ENCODE measurements at places on chromosomes 7 and 10. TPM values are rescaled to one million over a fixed set of nuclear protein-coding genes. Genes with fewer than 3 reads are reported as not detected.
A peak's percentile ranks its signal among the peaks of the same experiment; 100 is the strongest.

GRCh38 chr10:11262494-11263345, 245.0 kb downstream of the CELF2 start:
- DNase-seq: no peak

Gene SKIDA1
- total RNA-seq: 1.1 TPM

- peak; percentile 45 for DNase-seq
These were observed 56.4 kb upstream of the GNAI1 start for GRCh38 chr7:80078159-80078731.

- DNase-seq: no peak
These were observed 82.0 kb downstream of the GRK5 start for GRCh38 chr10:119289227-119289920.

DNA sequence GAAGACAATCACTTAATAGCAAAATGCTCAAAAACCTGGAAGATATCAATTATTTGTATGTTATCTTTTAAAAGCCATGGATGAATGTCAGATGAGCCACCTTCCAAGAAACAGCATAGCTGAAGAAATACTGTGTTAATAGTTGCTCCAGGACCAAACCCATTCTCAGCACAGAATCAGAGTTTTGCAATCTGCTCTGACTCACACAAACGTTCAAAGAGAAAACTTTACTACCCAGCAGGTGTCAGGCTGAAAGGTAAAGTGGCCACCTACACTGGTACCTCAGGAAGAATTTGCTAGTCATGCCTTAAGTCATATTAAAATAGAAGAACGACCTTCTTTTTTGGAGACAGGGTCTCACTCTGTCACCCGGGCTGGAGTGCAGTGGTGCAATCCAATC, 526.5 kb downstream of the PARD3 start:
- DNase-seq: no peak

DNA sequence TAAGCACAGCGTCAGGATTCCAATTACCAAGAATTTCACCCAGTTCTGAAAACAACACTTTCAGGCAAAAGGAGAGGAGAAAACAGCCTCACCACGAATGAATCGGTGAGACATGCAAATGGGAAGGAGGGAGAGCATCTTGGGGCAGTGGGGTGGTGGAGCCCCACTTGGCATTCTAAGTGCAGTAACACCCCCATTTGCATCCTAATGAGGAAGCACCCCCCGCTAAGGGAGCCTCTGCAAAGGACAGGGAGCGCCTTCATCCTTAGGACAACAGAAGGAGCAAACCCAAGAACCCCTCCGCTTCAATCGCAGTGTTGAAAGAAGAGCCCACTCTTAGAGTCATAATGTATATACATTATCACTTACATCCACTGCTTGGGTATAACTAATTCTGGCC, 46.8 kb downstream of the NRAP start:
- DNase-seq: no peak

DNA sequence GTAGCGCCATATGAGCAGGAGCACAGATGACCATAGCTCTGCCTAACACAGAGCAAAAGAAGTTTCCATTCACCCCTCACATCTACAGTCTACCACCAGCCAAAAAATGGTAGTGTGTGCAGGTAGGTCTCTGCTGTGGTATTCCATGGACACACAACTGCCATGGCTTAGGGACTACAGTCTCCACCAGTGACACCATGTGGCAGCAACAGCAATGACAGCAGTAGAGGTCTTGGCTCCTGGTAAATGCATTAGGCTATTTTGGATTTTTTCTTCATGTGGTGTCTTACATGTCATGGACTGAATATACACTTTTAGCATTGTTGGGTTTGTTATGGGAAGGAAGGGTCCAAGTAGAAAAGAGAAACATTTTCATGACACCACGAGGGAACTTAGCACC, 70.1 kb upstream of the CABCOCO1 start:
- peak; percentile 34 for DNase-seq

DNA sequence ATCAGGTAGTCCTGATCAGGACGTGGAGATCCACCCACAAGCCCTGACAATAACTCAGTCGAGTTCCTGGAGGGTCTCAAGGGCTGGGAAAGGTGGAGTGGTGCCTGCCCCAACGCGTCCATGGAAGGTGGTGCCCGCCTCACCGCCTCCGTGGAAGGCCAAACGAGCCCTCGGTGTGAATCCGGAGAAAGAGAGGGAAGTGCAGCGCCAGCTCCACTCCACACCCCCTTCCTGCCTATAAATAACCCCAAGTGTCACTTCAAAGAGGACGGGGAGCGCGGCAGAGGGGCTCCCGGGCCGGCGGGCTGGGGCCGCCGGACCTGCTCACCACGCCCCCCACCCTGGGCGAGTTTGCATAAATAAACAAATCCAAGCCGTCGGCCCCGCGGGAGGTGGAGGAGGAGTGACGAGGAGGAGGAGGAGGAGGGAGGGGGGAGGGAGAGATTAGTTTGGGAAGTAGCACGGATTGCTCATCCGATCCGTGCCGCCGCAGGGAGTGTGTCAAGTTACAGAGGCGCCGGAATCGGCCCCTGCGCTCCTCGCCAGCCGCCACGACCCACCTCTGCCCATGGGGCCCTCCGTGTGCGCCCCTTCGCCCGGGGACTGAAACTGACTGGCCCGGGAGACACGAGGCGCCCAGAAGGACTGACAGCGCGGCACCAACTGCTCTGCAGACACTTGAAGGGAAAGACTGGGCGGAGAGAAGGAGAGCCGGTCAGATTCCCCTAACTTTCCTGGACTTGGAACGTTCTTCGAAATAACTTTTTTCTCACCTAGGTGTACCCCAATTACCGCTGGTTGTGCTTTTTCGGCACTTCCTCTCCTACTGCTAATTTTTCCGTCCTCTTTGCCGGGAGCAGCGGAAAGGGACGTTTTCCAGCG, at the start of gene COL13A1:
Gene COL13A1 (plus strand): TSS at position 473 of the 882 bp plus-strand sequence. CDS start 518 bp downstream, outside the sequence.
- DNase-seq: peak; percentile 40

- no peak for DNase-seq
These were observed 189.9 kb upstream of the ADO start for GRCh38 chr10:62614389-62615157.

DNA sequence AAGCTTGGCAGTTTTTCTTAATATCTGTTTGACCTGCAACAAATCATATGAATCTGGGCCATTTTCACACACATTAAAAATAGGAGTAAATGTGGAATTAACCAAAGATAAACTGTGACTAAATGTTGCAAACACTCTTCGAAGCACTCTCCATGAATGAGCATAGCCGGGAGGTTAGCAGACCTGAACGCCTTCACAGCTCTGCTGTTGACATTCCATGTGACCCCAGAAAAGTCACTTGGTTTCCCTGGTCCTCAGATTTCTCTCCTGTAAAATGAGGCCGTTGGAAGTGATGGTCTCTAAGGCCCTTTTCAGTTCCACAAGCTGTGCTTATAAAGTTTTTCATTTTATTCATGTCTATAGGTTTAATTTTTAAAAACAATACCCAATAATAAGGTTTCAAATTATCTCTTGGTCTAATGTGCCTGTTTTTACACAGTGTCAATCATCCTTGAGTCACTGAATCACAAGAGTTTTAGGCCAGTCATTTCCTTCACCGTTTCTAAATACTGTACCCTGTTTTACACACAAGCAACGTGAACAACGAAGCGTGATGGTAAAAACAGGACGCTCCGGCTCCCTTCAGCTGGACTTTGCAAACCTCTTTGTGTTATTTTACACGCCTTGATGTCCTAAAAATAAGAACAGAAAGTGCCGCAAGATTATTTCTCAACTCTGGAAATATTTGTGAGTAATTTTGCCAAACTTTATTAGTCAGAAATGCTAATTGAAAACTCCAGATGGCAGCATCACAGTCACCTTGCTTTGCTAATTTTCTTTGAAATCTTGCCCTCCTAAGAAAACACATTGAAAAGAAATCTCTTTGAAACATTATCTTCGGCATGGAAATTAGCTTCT, 38.6 kb upstream of the MET start:
- peak; percentile 48 for DNase-seq

Gene NAMPT
- 172 TPM for total RNA-seq

- DNase-seq: no peak
These were observed 99.8 kb downstream of the NKX6-2 start for GRCh38 chr10:132685921-132686680.

GRCh38 chr7:48337012-48337621, 165.9 kb downstream of the ABCA13 start:
- peak; percentile 2 for DNase-seq

- no peak for DNase-seq
These were observed 33.6 kb downstream of the SUFU start for GRCh38 chr10:102537367-102537766.

DNA sequence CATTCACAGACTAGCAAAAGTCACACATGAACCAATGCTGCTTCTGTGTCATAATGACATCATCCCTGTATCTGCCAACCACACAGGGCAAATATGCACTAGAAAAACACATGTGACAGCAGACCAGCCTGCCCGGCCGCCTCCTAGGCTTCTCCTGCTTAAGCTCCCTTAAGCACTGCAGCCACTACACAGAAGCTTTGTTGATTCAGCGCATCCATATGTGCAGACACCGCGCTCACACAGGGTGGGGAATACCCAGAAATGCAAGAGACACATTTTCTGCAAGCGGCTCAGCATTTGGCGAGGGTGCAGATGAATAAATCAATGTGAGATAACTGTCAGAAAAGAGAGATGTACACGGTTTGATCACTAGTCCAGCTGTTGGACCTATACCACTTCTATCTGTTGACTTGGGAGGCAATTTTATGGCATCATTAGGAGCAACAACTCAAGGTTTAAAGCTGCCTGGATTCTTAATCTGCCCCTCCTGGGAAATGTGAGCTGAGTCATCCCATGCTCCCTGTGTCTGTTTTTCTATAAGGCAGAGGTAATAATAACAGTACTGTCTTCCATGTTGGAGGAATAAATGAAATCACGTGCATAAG, 33.4 kb downstream of the CPXM2 start:
- no peak for DNase-seq

Gene ADCYAP1R1
- under 0.01 TPM for total RNA-seq

Gene PSTK
- 2.4 TPM for total RNA-seq

DNA sequence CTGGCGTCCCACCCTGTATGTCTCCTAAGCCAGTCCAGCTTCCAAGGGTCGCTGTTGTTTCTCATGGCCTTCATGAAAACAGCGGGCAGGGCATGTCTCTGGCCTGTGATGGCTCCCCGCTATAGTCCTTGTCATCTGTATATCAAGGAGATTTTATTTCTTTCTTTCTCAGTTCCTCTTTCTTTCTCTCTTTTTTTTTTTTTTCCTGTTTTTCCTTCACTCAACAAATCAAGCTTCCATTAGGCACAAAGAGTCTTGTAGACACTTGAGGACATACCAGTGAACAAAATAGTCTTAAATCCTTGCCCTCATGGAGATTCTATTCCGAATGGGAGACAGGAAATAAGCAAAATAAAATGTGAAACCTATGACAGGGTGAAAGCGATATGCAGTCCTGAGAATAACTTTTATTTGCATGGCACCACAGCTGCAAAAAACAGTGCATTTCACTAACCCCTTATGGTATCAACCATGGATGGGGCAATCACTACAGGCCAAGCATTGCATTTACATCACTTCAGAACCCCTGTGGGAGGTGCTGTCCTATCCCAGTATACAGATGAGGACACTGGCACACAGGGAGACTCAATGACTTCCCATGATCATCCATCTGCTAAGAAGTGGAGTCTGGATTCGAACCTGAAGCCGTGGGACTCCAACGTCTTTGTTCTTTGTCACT, 50.7 kb downstream of the SYPL1 start:
- DNase-seq: no peak
